ENCODE measurements at places on chromosomes 7 and 10.

GRCh38 chr10:5549462-5550249, 24.9 kb downstream of the CALML3 start:
- no peak for DNase-seq

GRCh38 chr7:121961089-121961867, 88.3 kb downstream of the PTPRZ1 start:
- no peak for DNase-seq

- DNase-seq, result no peak
Measured at GRCh38 chr10:75334720-75335119, 66.8 kb downstream of the ZNF503 start.

GRCh38 chr10:80660736-80661135, 123.0 kb downstream of the SH2D4B start:
- DNase-seq, result no peak

DNA sequence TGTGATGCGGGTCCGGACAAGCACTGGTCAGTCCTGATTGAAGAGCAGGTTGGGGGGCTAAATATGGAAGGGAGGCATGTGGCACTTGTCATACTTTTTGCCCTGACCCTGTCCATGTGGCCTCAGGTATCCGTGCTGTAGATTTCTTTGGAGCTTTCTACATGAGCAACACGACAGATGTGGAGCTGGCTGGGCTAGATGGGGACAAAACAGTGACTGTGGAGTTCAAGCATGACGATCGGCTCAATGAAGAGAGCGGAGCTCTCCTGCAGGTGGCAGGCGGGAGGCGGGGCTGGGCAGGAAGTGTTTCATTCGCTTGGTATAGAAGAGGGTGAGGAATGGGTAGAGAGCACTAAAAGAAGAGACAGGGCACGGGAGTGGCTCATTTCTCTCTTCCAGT, 13.0 kb upstream of the CHCHD1 start:
- no peak for DNase-seq

GRCh38 chr7:14687241-14687640, 215.3 kb downstream of the DGKB start:
- no peak for DNase-seq

DNA sequence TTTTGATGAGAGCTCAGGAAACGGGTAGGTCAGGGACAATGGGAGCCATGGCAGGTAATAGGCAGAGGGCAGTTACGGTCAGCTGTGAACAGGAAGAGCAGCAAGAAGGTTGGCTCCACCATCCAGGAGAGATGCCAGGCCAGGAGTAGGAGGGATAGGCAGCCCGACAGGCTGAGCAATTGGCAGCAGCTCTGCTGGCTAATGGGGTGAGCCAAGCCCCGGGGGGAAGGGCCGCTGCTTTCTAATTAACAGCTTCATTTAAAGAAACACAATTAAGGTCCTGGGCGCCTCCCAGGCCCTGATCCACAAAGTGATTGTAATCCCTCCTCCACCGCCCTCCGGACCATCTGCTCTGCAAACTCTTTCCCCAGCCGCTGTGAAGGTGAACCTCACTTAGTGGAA, 23.7 kb downstream of the SH2B2 start:
- DNase-seq, result peak; percentile 69

GRCh38 chr10:60757420-60757895, 20.8 kb upstream of the CDK1 start:
- DNase-seq, result no peak

GRCh38 chr7:96198047-96198636, 123.8 kb downstream of the SLC25A13 start:
- DNase-seq, result no peak

DNA sequence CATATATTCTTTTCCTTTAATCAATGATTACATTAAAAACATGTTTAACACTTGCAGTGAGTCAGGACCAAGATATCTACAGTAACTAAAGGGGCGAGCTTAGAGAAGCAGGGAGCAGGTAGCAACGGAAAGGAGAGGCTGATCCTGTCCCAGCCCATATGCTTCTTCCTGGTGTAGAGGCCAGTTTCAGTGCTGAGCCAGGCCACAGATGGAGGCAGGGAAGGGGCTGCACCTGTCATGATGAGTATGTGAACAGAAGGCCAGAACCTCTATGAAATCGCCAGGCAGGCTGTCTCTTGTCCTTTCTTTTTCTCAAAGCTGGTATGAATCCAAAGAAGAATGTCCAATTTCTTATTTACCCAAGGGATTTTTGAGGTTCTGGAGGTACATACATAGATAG, 16.3 kb downstream of the REEP3 start:
- DNase-seq, result peak; percentile 32

- no peak for DNase-seq
Measured at GRCh38 chr10:114682532-114682931, 24.5 kb upstream of the ABLIM1 start.

DNA sequence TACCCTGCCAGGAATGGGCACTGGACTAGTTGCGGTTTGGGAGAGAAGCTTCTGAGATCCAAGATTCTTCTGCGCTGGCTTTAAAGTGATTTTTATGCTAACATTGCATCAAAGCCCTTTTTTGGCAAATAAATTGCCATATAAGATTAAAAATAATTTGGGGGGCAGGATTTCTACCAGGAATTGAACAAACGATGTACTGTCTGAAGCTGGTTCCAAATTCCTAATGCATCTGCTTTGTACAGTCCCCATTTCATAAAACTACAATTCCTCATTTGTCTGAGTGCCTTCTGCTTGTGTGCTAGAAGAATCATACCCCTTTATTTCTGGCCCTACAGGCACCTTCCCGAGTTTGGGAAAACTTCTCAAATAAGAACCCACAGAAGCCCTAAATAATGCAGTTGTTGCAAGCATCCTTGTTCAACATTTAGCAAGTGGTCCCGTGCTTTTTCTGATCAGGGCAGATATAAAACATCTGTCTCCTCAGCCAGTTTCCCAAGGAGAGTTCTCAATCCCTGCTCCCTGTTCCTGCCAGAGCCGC, 349.7 kb downstream of the PTEN start:
- no peak for DNase-seq

GRCh38 chr10:110324805-110325280, 20.1 kb upstream of the SMNDC1 start:
- no peak for DNase-seq

DNA sequence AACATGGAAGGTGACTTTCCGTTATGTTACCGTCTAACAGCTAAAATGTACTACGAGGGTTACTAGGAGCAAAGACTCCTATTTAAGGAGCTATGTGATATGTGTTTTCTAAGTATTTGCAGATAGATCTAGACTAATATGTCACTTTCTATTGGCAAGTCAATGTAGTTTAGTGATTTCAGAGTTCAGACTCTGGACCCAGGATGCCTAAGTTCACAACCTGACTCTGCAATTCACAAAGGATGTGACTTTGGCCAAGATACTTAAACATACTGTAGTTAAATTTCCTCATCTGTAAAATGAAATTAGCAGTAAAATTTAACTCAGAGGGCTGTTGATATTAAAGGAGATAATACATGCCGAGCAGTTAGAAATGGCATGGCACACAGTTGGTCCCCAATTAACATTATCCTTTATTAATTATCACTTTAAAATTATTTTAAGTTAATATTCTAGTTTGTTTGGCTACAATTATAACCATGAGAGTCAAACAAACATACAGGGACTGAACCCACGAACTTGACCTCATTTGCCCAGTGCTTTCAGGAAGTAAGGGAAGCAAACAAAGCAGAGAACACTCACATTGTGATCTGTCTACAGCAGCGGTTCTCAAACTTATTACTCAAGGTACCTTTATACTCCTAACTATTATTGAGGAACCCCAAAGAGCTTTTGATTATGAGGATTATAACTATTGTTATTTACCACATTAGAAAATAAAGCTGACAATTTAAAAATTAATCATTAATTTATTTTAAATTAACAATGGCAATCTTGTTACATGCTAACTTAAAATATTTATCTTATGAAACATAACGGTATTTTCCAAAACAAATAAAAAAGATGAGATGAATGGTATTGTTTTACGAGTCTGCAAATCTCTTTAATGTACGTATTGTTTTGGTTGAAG, 94.4 kb downstream of the ANK3 start:
- no peak for DNase-seq

DNA sequence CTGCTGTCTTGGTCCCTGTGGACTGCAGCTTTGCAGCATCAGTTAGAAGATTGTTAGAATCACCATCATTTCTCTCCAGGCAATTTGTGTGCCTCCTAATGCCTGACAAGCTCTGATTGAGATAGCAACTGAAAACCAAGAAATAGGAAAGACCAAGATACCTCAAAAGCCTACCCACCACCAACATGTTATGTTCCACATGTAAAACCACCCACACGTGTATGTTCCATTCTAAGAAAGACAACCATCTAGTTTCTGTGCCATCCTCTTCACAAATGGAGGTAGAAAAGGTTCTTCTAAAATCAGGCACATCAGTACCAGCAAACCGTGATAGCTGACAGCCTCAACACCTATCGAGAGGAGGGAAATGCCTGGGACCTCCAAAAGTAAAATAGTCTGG, 46.9 kb downstream of the TASOR2 start:
- no peak for DNase-seq

DNA sequence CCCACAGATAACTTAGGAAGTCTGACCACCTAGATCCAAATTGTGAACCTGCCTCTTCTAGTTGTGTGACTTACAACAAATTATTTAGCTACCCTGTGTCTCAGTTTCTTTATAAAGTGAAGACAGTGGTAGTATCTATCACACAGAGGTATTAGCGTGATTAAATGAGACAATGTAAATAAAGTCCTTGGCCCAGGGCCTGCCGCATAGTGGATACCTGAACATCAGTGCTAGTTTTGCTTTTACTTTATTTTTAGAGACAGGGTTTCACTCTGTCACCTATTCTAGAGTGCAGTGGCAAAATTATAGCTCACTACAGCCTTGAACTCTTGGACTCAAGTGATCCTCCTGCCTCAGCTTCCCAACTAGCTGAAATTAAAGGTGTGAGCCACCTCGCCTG, 177.1 kb downstream of the CDK14 start:
- no peak for DNase-seq

- no peak for DNase-seq
Measured at GRCh38 chr7:115133248-115133647, 211.4 kb downstream of the MDFIC start.

DNA sequence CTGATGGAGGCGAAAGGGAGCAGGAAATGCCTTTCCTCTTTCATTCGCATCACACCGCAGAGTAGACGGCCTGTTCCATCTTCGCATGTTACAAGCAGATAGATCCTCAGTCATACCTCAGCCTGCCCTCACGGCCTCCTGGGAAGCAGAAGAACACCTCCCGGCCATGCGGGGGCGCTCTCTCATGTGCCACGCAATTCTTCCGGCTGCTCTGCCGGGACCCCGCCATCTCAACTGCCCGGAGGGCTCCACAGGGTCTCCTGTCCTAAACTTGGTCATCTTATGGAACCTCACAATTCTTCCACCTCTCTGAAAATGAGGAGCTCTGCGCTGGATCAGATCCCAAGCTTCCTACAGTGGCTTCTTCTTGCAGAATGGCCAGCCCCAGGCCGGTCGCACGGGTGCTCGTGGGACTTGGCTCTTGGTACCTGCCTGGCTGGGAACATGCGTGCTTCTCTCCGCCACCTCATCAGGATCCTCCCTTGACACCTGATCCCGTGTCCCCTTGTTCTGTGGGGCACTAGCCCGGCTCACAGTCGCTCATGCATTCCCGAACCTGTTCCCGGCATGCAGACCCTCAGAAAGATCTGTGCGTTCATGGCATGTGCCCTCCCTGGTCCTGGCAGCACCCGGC, 262.8 kb upstream of the SHH start:
- DNase-seq, result no peak

DNA sequence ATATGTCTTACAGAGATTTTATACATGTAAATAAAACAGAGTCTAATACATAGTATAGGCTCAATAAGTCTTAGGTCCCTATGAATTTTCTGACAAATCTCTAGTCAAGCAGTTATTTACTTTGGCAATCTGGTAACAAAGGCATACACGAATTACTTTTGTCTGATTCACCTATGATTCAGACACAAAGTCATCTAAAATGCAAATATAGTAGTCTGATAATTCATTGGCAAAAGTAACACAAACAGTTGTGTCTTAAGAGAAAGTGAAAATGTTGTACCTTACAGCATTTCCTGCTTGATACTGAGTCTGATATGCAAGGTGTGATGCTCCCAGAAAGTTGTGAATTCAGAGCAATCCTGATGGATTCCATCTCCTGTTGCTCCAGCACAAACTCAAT, 209.4 kb upstream of the PRSS1 start:
- DNase-seq, result no peak

DNA sequence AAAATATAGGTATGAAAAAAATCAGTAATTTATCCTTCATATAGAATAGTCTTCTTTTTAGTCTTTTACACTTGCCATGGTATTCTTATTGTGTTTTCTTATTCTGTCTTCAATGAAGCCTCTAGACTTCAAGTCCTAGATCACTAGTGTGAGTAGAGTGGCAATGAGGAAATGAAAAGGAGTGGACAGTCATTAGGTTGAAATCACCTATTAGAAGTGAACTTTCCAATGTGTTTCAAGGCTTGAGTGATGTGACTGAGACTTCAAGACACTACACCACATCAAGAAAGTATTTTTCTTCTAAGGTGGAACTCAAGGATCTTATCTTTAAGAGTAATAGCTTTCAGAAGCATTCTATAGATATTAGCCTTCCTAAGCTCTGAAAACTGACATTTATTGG, 357.8 kb upstream of the MBL2 start:
- no peak for DNase-seq

GRCh38 chr7:29146888-29147609, 712 bp upstream of the CPVL start:
- DNase-seq, result no peak

- no peak for DNase-seq
Measured at GRCh38 chr7:2288503-2288902, 25.7 kb downstream of the SNX8 start.

DNA sequence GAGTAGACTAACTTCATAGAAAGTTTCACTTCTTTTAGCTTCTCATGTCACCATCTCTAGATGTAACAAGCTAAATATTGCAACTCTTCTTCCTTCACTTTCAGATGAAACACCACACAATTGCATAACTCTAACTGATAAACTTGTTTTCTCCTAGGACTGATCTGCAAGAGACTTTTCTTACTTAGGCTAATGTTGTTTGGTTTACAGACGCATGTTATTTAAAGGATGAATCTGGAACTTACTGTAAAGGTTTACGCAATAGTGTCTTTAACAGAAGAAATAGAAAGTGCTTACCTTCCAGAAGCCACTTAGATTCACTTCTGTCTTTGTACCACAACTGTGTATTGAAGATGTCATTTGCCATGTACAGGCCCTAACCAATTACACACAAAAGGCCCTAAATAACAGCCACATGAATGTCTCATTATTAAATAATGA, 22.1 kb upstream of the ZC3HAV1 start:
- DNase-seq, result no peak

- no peak for DNase-seq
Measured at GRCh38 chr10:35827783-35828182, 185.7 kb upstream of the FZD8 start.

GRCh38 chr10:35386594-35387174, 50.4 kb downstream of the CCNY start:
- no peak for DNase-seq

Data from NCI-H524 treated with DMSO at 0.1 percent for 48 hours (cell line).